NCI-H345 (cell line): ENCODE measurements at places on chromosomes 6 and 20.

DNA sequence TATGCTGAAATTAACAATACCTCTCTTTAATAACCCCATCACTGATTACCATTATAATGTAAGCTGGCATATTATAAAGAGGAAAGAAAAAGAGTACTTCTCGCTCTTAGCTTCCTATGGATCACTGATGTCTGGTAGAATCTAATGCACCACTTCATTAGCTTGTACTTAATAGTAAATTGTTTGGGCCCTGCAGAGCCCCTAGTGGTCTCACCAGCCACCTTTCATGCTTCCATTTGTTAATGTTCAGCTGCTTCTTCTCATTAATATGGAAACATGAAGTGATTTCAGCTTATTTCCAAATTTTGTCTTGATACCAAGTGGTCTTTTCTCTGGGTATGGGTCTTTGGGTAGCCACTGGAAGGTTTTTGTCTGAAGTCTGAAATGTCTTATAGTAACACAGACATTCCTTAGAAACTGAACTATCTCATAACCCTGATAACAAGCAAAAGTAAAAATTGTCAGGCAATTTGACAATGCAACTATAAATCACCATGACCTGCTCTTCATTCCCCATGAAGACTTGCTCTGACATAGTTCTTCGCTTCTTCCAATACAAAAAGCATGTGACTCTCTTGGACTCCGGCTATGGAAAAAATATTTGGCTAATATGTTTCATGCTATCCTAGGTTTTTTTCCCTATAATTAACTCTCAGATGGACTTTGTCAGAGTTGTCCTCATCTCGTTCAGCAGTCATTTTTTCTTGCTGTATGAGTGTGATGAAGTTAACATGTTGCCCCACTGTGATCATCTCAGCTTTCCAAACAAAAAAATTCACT lies 395.8 kb upstream of the MARCKS start:
- no peak for DNase-seq

GRCh38 chr20:1072258-1072657 lies 46.1 kb upstream of the PSMF1 start:
- no peak for DNase-seq

DNA sequence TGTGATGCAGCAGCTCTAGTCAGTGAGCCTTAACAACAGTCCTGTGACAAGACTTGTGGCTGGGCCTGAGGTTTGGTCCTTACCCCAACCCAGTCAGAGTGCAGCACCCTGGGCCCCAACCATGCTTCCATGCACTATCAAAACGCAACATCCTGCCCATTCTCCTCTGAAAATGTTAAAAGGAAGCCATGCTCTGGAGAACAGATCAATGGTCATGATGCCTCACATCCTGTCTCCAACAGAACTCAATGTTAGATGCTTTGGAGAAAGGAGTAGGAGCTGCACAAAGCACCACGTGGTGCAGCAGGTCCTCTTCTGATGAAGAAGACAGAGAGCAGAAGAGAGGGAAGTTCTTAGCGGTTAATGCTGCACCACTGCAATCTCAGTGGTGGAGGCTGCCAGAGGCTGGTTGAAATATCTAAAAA lies 41.9 kb downstream of the TRAM2 start:
- no peak for DNase-seq

DNA sequence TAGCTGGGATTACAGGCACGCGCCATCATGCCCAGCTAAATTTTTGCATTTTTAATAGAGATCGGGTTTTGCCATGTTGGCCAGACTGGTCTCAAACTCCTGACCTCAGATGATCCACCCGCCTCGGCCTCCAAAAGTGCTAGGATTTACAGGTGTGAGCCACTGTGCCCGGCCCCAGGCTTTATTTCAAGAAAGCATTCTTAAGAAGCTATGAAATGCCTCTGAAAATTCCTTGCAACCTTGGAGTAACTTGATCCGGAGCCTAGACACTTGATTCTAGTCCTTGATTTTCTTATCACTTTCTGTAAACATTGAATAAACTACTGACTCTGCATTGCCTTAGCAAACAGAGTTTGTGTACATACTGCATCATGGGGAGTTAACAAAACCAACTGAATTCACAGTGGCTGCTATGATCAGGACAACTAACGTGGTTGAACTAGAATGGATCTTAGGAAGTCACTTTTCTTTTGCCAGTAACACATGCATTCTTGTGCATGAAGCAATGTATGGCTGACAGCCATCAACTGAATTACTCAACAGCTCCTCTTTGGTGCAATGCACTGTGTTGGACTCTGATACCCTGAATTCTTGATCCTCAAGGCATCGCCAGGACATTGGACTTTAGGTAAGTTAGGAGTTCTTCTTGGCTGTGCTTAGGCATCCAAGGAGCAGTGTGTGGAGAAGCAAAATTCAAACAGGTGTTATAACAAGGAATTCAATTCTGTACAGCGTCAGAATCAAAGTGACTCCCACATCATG lies 102.8 kb upstream of the TMEM170B start:
- DNase-seq: no peak

DNA sequence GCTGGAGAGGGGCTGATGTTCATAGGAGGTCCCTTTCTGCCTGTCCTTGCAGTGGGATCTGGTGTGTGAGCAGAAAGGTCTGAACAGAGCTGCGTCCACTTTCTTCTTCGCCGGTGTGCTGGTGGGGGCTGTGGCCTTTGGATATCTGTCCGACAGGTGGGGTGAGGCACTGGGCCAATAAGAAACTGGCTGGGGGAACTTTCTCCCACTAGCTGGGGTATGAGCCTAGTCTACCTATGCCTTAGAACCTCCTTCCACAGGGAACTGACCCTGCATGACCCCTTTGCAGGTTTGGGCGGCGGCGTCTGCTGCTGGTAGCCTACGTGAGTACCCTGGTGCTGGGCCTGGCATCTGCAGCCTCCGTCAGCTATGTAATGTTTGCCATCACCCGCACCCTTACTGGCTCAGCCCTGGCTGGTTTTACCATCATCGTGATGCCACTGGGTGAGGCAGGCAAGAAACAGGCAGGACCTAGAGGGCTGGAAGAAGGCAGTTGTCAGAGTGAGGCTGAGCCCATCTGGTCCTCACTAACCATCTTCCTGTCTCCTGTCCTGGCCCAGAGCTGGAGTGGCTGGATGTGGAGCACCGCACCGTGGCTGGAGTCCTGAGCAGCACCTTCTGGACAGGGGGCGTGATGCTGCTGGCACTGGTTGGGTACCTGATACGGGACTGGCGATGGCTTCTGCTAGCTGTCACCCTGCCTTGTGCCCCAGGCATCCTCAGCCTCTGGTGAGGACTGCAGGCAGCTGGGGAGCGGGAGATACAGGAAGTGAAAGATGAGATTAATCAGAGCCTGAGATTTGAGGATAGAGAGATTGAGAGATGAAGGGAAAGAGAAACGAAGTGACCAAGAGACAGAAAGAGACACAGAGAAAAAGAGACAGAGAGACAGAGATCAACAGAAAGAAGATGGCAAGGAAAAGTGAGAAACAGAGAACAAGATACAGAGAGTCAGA lies 1.6 kb downstream of the SLC22A7 start:
- no peak for DNase-seq

DNA sequence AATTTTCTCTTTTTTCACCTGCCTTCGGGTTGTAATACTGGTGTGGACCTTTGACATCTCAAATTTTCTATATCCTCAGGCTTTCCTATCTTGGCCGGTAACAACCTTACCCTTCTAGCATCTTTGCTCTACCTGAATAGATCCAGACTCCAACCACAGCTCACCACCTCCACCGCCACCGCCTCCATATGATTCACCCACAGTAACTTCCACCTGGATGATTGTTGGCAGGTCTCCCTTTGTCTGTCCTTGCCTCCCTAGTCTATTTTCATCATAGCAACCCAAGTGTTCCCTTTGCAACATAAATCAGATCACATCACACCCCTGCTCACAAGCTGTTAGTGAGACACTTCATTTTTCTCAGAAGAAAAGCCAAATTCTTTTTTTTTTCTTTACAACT lies 525.8 kb upstream of the POU3F2 start:
- DNase-seq: no peak

DNA sequence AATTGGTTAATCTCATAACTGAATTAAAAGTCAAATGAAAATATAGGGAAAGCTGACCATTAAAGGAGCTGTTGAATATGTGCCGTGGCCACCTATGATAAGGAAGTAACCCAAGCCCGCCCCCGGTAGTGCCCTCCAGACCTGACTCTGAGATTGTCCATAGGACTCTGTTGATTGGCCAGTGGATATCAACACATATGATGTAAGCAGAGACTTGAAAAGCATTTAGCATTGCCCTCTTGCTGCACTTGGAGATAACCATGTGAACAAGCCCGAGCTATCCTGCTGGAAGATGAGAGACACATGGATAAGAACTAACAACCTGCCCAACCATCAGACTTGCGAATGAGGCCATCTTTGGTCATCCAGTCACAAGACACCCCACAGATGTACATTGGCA lies 83.2 kb downstream of the LINC00237 start:
- no peak for DNase-seq

DNA sequence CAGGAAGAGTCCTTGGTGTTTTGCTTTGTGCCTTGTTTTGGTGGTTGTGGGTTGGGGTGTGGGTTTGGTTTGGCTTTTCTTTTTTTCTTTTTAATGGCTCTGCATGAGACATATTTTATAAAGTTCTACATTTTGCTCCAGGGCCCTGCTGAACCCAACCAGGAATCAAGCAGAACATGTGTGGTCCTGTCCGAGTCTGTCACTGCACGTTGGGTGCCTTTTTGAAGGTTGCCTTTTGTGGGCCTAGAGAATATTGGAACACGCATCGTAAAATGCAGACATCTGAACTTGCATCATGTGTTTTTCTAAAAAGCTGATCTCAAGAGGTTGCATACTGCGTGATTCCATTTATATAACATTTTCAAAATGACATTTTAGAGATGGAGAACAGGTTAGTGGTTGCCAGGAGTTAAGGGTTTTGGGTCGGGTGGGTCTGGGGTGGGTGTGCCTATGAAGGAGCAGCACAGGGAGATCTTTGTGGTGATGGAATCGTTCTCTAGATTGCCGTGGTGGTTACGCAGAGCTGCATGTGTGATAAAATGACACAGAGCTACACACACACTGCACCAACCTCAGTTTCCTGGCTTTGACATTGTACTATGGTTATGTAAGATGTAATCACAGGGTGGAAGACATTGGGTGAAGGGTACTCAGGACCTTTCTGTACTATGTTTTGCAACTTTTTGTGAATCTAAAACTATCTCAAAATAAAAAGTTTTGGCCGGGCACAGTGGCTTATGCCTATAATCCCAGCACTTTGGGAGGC lies 80.2 kb downstream of the EYA2 start:
- DNase-seq: no peak

DNA sequence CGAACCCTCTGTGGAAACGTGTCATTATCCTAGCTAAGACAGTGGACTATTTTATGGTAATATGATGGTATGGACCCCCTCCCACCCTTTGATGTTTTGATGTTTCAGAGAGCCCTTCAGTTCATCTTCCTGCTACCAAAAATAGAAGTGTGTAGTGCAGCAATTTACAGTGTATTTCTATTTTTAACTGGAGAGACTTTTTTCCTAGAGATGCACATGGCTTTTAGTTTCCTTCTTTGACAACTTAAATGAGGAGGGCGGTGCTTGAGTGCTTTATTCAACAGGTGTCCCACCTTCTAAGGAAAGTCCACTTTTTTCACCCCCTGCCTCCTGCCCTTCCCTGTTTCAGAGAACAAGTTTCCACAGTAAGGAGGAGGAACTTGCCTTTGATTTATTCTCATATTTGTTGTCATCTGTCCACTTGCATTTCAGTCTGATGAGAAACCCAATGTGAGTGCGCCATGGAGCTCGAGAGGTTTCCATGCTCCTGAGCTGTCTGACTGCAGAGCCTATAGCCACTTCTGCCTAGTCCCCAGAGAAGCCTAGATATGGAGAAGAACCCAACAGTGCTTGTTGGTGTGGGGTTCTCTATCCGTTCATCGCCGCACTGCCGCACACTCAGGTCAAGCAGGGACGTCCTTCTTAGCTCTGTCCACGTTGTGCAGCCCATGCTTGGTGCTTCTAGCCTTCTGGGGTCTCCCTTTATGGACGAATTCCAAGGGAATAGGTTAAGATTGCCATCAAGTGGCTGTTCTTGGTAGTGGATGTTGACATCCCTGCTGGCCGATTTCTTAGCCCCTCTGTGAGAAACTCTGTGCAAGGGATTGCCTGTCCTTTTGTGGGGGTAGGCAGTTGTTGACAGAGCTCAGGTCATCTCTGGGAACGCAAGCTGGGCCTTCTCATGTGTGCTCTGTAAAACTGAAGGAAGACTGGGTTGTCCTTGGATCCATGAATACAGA lies 144.2 kb downstream of the JARID2 start:
- no peak for DNase-seq
